IMR-90 (cell line): ENCODE measurements at places on chromosomes 5 and 9.

DNA sequence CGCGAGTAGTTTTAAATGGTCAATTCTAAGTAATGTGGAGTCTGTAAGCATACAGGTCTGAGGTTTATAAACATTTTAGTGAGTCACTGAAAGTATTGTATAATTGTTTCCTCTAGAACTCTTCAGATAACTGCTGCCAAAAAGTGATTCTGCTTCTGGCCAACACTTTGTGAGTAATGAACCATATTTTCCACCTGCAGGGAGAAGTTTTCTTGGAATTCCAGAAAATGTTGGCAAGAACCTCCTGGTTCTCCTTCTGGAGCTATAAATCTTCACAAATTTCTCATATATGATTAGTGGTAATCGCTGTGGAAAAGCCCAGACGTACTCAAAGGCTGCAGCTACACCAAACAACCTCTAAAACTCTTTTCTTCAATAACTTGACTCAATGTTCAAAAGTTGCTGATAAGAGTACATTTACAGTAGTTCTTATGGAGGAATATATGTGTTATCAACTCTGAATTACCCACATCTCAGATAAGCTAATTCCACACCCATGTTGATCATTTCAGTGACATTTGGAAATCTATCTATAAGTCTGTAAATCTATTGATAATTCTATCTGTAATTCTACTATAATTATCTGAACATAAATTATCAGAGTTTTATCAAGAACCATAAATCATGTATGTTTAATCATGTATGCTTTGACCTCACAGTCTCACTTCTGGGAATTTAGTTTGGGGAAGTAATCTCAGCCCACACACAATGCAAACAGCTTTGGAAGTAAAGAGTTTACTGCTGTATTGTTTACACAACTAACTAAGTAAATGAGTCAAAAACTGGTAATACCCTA, 74.1 kb downstream of the FNBP1 start:
- H3K27me3 ChIP-seq: no peaks in the 10 kb centered on the region
- H3K4me1 ChIP-seq: peaks cover 20% of the 10 kb centered on the region
- H3K27ac ChIP-seq: no peak overlapping the region
- DNase-seq: peak; percentile 93
- H3K36me3 ChIP-seq: peaks cover 3% of the 10 kb centered on the region; the same call in 1 of the 2 replicates
- H3K4me3 ChIP-seq: no peak overlapping the region

DNA sequence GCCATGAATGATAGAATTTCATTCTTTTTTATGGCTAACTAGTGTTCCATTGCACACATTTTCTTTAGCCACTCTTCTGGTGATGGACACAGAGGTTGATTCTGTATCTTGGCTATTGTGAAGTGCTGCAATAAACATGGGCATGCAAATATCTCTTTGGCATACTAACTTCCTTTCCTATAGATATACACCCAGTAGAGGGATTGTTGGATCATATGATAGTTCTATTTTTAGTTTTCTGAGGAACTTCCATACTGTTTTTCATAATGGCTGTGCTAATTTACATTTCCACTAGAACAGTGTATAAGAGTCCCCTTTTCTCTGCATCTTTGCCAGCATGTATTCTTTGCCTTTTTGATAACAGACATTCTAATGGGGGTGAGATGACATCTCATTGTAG, 50.4 kb upstream of the CDK5RAP2 start:
- H3K27me3 ChIP-seq: no peaks in the 10 kb centered on the region
- no peaks in the 10 kb centered on the region for H3K4me1 ChIP-seq
- no peak overlapping the region for H3K4me3 ChIP-seq
- no peak overlapping the region for H3K27ac ChIP-seq
- no peak for DNase-seq
- H3K36me3 ChIP-seq: no peaks in the 10 kb centered on the region

GRCh38 chr9:106127776-106128175, 433.4 kb downstream of the TMEM38B start:
- H3K4me1 ChIP-seq: no peaks in the 10 kb centered on the region
- H3K27ac ChIP-seq: no peak overlapping the region
- no peaks in the 10 kb centered on the region for H3K36me3 ChIP-seq
- H3K27me3 ChIP-seq: no peaks in the 10 kb centered on the region

GRCh38 chr5:101517795-101518194, 614.7 kb upstream of the ST8SIA4 start:
- H3K36me3 ChIP-seq: no peaks in the 10 kb centered on the region
- H3K27me3 ChIP-seq: no peaks in the 10 kb centered on the region
- H3K4me1 ChIP-seq: no peaks in the 10 kb centered on the region
- no peak for DNase-seq
- H3K27ac ChIP-seq: no peak overlapping the region

DNA sequence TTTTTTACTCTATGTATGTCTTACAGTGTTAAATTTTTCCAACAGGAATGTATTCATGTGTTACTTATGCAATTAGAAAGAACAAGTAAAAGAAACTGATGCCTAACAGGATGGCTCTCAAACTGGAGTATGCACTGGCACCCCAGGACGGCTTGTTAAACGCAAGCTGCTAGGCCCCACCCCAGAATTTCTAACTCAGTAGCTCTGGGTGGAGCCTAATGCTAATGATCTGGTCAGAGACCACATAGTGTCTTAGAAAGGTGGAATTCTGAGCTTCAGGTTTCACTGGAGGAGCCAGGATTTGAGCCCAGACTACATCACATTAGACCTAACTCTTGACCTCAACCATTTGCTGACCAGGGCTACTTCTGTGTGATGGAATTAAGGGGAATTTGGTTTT, 34.4 kb downstream of the SHC3 start:
- no peak overlapping the region for H3K4me3 ChIP-seq
- no peaks in the 10 kb centered on the region for H3K27me3 ChIP-seq
- no peaks in the 10 kb centered on the region for H3K36me3 ChIP-seq
- H3K27ac ChIP-seq: no peak overlapping the region
- peaks cover 9% of the 10 kb centered on the region for H3K4me1 ChIP-seq

DNA sequence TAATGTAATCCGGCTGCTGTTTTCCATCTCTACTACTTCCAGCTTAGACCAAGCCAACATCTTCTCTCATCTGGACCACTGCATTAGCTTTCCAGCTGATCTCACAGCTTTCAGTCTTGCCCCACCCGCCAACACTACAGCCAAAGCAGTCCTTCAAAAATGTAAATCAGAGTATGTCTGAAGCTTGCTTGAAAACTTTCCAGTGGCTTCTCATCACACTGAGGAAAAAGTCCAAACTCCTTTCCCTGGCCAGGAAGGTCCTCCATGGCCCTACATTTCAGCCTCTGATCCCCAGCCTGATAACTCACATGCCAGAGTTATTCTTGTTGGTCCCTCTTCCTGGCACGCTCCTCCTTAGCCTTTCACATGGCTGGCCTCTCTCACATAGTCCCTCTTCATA, 38.5 kb downstream of the TTC1 start:
- H3K27me3 ChIP-seq: no peaks in the 10 kb centered on the region
- peaks cover 17% of the 10 kb centered on the region for H3K36me3 ChIP-seq
- H3K4me1 ChIP-seq: no peaks in the 10 kb centered on the region
- no peak for DNase-seq
- no peak overlapping the region for H3K27ac ChIP-seq
- H3K4me3 ChIP-seq: no peak overlapping the region

- DNase-seq: peak; percentile 47
- H3K36me3 ChIP-seq: peaks cover 36% of the 10 kb centered on the region
- H3K27me3 ChIP-seq: no peaks in the 10 kb centered on the region
- H3K27ac ChIP-seq: no peak overlapping the region
- no peak overlapping the region for H3K4me3 ChIP-seq
Observed at GRCh38 chr5:113038714-113039113, 62.1 kb downstream of the DCP2 start.

- no peak overlapping the region for H3K4me3 ChIP-seq
- no peaks in the 10 kb centered on the region for H3K4me1 ChIP-seq
- no peaks in the 10 kb centered on the region for H3K36me3 ChIP-seq
- H3K27me3 ChIP-seq: no peaks in the 10 kb centered on the region
- DNase-seq: no peak
- H3K27ac ChIP-seq: no peak overlapping the region
Observed at GRCh38 chr9:120137186-120137840, 442.7 kb downstream of the CDK5RAP2 start.

DNA sequence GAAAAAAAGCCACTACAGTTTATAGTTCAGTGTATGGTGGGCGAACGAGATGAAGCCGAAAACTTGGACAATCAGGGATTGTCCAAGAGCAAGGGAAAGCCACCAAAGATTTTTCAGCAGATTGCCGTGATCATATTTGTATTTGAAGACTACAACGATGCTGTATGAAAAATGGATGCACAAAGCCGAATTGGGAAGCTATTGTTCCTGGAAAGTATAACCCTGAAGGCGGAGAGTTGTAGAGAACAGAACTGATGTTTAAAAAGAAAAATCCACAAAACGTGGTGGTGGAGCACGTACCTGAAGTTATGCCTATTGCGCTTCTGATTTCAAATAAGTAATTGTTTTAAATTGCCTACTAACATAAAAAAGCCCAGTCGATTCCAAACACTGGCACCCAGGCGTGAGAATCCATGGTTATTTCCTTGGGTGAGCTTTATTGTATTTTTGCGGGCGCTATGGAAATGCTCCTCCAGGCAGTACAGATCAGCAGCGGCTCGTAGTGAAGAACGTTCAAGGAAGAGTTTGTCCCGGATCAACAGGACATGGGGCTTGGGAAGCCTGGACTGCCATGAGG, 772 bp upstream of the TARS1 start:
- H3K27me3 ChIP-seq: no peaks in the 10 kb centered on the region
- peak overlapping the region; percentile 63 for H3K4me3 ChIP-seq
- no peak for DNase-seq
- H3K27ac ChIP-seq: peak overlapping the region; percentile 86
- H3K4me1 ChIP-seq: peaks cover 2% of the 10 kb centered on the region; the same call in 1 of the 2 replicates

DNA sequence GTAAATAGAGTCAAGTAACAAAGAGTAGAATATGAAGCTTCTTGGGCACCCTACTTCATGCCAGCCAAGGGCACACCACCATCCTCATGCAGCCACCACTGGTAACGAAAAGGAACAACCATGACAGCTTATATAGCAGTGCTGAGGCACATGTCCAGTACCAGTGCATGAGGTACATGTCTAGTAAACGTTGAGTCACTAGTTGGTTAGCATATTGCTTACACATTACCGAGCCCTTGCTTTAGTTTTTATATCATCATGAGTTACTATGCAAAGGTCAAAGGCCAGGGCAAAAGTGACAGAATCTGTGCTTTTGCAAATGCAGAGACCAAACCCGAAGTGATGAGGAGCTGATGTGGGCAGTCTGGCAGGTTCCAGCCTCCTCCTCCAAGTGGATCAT, 147.1 kb upstream of the MAP1B start:
- H3K27me3 ChIP-seq: peaks cover 14% of the 10 kb centered on the region
- no peak for DNase-seq
- no peak overlapping the region for H3K27ac ChIP-seq
- H3K4me1 ChIP-seq: no peaks in the 10 kb centered on the region

DNA sequence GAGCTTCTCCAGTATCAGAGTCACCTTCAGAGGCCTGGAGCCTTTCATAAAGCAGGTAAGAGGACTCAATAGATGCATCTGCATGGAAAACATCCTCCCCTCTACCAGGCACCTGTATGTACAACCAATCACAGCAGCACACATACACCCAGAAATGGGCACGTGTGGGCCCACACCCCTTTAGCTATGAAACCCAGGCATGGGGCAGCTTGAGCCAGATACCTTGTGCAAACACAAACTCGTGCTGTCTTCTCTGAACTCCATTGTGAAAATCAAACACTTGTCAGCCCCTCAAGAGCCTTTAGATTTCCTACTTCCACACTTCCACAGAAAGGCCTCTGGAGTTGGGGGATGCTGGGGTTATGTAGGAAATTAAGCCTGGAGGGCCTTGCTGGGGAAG, 1.1 kb upstream of the CSF2 start:
- DNase-seq: no peak
- peaks cover 10% of the 10 kb centered on the region for H3K4me1 ChIP-seq
- no peak overlapping the region for H3K27ac ChIP-seq

- no peaks in the 10 kb centered on the region for H3K4me1 ChIP-seq
- H3K4me3 ChIP-seq: no peak overlapping the region
- H3K27ac ChIP-seq: no peak overlapping the region
- no peaks in the 10 kb centered on the region for H3K36me3 ChIP-seq
Observed at GRCh38 chr9:12748016-12748415, 26.8 kb upstream of the LURAP1L start.

DNA sequence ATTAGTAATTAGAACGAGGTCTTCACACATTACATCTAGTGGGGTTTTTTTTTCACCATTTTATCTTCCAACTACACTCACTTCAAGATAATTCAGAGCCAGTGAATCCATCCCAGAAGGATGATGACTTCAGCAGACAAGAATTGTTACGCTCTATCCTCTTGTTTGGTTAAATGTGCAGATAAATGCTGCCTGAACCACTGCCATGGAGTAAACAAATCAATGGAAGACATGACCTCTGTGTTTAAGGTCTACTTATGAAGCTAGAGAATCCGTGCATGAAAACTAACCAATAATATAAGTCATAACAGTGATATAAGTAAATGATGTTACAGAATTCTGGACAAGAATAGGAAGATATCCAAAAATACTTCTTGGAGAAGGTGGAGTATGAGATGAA, 602.6 kb downstream of the TLR4 start:
- H3K27me3 ChIP-seq: no peaks in the 10 kb centered on the region
- no peak overlapping the region for H3K4me3 ChIP-seq
- H3K27ac ChIP-seq: no peak overlapping the region
- no peak for DNase-seq
- H3K4me1 ChIP-seq: no peaks in the 10 kb centered on the region
- H3K36me3 ChIP-seq: no peaks in the 10 kb centered on the region

- no peak overlapping the region for H3K27ac ChIP-seq
- no peak for DNase-seq
- H3K36me3 ChIP-seq: no peaks in the 10 kb centered on the region
- H3K4me1 ChIP-seq: no peaks in the 10 kb centered on the region
Observed at GRCh38 chr5:141800617-141801016, 77.6 kb downstream of the PCDH1 start.

GRCh38 chr5:107306594-107306993, 364.1 kb downstream of the EFNA5 start:
- H3K4me1 ChIP-seq: peaks cover 7% of the 10 kb centered on the region; the same call in 1 of the 2 replicates
- H3K36me3 ChIP-seq: no peaks in the 10 kb centered on the region
- H3K27me3 ChIP-seq: no peaks in the 10 kb centered on the region; the same call in 1 of the 2 replicates
- H3K4me3 ChIP-seq: no peak overlapping the region
- DNase-seq: no peak

- no peak overlapping the region for H3K27ac ChIP-seq
- peak; percentile 16 for DNase-seq
- H3K27me3 ChIP-seq: no peaks in the 10 kb centered on the region
- H3K4me1 ChIP-seq: no peaks in the 10 kb centered on the region
Observed at GRCh38 chr5:100406640-100407039, 128.5 kb upstream of the FAM174A start.
